Activated CD4-positive, alpha-beta T cell treated with anti-CD3 and anti-CD28 coated beads for 36 hours (primary cell): ENCODE measurements at places on chromosomes 5 and 9. TPM values are rescaled to one million over a fixed set of nuclear protein-coding genes. Genes with fewer than 3 reads are reported as not detected.

Gene HK3
- not detected for total RNA-seq

Gene TICAM2
- total RNA-seq: 0.87 TPM

Gene CCL27
- not detected for total RNA-seq

Gene KCTD16
- total RNA-seq: 0.14 TPM

Gene TAF11L9
- not detected for total RNA-seq

Gene ZNF608
- not detected for total RNA-seq

Gene HMCN2
- 0.05 TPM for total RNA-seq

Gene ACER2
- 1.6 TPM for total RNA-seq

Gene SOX30
- 0.44 TPM for total RNA-seq

Gene GRXCR2
- not detected for total RNA-seq

Gene PCDHA12
- total RNA-seq: not detected

Gene SCGB3A2
- total RNA-seq: not detected

Gene SPEF2
- total RNA-seq: 14.1 TPM

Gene PCDHB14
- not detected for total RNA-seq

Gene C5orf46
- total RNA-seq: not detected

Gene ARL14EPL
- not detected for total RNA-seq

Gene CNTLN
- total RNA-seq: 1.2 TPM

Gene PCDHGB7
- not detected for total RNA-seq

Gene IL5
- 1.6 TPM for total RNA-seq

Gene CDC20B
- total RNA-seq: not detected

Gene ECPAS
- 127 TPM for total RNA-seq

Gene QSOX2
- total RNA-seq: 21.2 TPM

Gene ERCC8
- total RNA-seq: 9.0 TPM

Gene GIN1
- 9.7 TPM for total RNA-seq

Gene ORM2
- not detected for total RNA-seq

Gene ZBTB43
- 19.3 TPM for total RNA-seq

Gene CCDC112
- total RNA-seq: 4.1 TPM

Gene DMRT3
- total RNA-seq: not detected

Gene FGF1
- total RNA-seq: not detected

Gene HAPLN1
- not detected for total RNA-seq

Gene PITX1
- total RNA-seq: 0.18 TPM

Gene GMCL2
- total RNA-seq: not detected
